Stimulated activated CD4-positive, alpha-beta T cell treated with anti-CD3 and anti-CD28 coated beads, Interleukin-1b, Interleukin-23, amount 100 ng/mL, for 1 hour (primary cell): ENCODE measurements at places on chromosomes 5 and 9.

GRCh38 chr5:107251151-107251550, 419.6 kb downstream of the EFNA5 start:
- no peak for DNase-seq

- DNase-seq: no peak
Measured at GRCh38 chr5:174550026-174550425, 174.4 kb upstream of the MSX2 start.

DNA sequence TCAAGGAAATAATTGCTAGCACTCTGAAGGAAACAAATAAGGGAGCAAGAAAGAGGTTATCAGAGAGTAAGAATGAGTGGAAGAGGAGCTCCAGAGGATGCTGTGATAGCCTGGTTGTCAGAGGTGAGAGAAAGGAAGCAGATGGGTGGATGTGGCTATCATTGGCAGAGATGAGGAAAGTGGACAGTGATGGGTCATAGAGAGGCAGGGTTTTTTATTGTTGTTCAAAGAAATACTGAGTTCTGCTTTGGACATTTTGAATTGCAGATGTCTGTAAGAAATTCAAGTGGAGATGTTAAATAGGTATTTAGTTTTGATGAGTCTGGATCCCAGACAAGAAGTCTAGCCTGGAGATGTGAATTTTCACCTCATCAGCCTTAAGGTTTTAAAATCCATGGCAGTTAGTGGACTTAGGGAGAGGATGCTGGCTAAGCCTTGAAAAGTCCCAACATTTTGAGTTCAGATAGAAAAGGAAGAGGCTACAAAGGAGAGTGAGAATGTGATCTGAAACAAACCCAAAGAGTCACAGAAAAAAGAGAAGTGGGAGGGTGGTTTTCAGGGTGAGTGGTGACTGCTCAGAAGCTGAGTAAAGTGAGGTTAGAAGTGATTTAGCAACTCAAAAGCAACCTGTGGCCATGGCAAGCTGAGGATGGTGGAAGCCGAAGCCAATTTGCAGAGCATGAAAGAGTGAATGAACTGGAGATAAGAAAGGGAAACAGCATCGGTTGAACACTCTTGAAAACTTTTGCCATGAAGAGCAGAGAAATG, 50.4 kb downstream of the PPIC start:
- no peak for DNase-seq

- DNase-seq: no peak
Measured at GRCh38 chr9:123697686-123698085, 232.2 kb downstream of the DENND1A start.

- DNase-seq: no peak
Measured at GRCh38 chr9:38257626-38258215, 134.8 kb upstream of the ALDH1B1 start.

GRCh38 chr5:75460942-75461610, 50.4 kb downstream of the CERT1 start:
- no peak for DNase-seq

GRCh38 chr5:5139777-5140478, at the start of gene ADAMTS16:
ADAMTS16 (plus strand) TSS chr5:5140330; CDS start chr5:5140468, 138 bp downstream.
- DNase-seq: no peak

DNA sequence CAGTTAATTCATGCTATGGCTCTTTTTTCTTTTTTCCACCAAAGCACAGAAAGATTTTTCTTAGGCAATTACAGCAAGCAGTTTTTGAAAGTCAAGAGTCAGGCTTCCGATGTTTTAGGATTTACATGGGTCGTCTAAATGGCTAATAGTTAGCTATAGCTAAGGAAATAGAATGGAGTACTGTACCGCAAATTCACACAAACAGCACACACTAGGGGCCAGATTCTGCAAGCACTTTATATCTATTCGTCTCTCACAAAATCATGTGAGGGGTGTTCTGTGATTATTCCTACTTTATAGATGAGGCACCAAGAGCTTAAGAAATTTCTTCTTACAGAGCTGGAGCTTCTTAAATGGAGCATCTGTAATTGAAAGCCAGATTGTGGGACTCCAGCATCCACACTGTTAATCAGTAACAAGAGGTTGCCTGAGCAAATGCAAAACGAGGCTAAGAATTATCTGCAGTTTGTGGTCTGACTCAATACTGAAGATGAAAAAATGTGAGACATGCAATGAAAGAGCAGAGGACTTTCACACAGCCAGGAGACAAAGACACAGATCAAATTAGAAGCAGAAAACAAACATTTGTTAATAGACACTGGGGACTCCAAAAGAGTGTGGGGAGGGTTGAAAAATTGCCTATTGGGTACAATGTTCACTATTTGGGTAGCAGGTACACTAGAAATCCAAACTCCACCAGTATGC, 62.7 kb upstream of the CTXN3 start:
- no peak for DNase-seq

GRCh38 chr9:119060629-119061385, 308.4 kb downstream of the BRINP1 start:
- DNase-seq: no peak

DNA sequence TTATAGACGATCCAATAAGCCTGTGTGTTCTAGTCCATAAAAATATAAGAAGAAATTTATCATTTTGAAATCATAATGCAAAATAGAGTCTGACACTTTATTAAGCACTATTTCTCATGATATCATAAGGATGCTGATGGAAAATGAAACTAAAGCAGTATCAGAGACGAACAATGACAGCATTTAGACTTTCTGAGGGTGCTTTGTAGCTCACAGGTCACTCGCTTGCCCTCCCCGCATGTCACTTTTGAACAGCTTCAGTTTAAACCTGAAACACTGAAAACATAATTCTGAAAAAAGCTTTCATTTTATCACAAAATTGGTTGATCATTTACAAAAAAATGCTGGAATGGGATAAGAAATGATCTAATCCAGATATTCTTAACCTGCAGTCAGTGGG, 247.1 kb downstream of the EBF1 start:
- DNase-seq: no peak

GRCh38 chr5:64165500-64166200, at the start of gene RNF180:
RNF180 (plus strand) TSS chr5:64165843; CDS start chr5:64200808, 34,965 bp downstream.
- no peak for DNase-seq

GRCh38 chr5:177116631-177117373, 16.8 kb upstream of the NSD1 start:
- peak; percentile 57 for DNase-seq

- no peak for DNase-seq
Measured at GRCh38 chr9:130952065-130952762, 13.2 kb upstream of the FIBCD1 start.

GRCh38 chr5:84729326-84729725, 344.6 kb upstream of the EDIL3 start:
- no peak for DNase-seq

GRCh38 chr9:96109680-96110351, 192.2 kb downstream of the HSD17B3 start:
- no peak for DNase-seq

DNA sequence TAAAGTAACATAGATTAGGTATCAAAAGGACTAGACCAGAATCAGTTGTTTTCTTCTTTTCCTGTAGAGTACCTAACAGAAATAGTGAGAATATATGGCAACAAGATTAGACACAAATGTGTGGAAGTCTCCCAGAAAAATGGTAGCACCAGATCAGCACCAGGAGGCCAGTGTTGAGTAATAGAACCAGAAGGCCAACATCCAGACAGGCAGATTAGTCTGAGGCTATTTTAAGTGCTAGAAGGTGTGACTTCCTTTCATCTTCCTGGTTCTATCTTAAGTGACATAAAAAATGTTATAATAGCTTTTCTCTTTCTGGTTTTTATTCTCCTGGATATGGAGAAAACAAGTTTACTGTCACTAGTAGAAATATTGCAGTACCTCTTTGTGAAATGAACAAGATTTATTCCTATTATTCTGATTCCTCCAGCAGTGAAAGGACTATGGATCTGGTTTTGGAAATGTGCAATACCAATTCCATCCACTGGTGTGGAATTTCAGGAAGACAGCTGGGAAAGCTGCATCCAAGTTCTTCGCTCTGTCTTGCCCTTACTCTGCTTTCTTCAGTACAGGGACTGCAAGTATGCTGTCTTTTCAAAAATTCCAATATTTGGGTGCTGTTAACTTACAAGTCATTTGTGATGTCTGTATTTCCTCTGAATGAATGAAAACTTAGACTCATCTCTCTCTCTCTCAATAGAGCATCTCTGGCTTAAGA, 39.1 kb downstream of the SHLD3 start:
- no peak for DNase-seq

GRCh38 chr5:67142816-67143215, 53.8 kb downstream of the CD180 start:
- no peak for DNase-seq

DNA sequence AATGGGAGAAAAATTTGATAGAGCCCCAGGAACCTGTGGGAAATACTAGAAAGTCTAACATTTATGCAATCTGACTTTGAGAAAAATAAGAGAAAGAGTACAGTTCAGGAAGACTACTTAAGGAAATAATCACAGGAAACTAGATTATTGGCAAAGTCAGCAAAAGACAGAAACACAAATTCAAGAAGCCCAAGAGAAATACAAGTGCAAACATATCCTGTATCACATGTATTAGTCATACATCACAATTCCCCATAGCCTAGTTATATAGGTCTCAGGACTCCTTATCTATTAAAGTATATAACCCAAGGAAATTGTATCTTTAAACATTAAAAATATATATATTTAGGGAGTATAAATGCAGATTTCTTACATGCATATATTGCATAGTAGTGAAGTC, 100.8 kb downstream of the HOMER1 start:
- DNase-seq: no peak

DNA sequence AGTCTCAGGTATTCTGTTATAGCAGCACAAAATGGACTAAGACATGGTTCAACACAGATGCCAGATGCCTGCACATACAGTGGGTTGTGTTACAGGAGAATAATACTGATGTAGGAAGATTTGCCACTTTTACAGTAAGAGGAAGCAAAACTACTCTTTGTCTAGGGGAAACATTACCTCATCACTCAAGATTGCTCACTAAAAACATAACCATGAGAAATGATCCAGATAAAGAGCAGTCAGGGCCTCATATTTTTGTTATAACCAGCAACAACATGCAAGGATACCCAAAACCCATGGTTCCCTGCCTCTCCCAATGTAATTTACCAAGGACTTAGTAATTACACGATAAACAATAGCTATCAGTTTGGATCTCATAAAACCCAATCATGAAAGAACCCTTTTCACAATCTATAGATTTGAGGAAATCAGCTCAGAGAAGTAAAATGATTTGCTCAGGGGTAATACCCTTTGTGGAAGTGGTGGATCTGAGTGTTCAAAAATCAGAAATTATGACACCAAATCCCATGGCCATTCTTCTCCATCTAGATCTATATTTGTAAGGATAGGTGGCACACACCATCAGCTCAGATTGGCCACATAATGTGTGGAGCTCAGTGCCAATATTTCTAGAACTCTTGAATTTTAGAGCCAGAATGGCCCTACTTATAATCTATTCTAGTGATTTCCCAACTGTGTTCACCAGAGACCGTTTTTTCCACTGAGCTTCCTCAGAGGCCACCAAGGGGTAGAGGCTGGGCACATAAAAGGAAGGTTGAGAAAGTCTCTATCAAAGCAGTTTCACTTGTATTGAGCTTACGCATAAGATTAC, 27.8 kb downstream of the DPYSL3 start:
- no peak for DNase-seq

GRCh38 chr5:10635257-10635866, 71.5 kb downstream of the ANKRD33B start:
- peak; percentile 35 for DNase-seq

GRCh38 chr9:128723352-128723865, 518 bp downstream of the ZDHHC12 start:
- no peak for DNase-seq

DNA sequence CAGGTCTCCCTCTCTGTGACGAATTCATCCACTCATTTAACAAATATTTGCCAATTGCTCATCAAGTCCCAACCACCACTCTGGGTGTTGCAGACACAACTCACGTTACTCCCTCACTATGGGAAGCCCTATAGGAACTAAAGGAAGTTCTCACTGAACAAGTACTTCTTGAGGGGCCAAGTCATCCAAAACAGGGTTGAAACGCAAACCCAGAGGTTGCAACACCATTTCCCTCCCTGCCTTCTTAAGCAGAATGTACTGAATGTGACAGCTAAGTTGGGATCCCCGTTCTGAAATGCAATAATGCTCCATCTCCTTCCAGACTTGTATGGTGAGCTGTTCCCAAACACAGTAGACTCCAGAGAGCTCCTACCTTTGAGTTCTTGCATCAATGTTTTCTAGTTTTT, 34.3 kb downstream of the EPB41L4B start:
- no peak for DNase-seq

- DNase-seq: no peak
Measured at GRCh38 chr5:112192866-112193265, 226.2 kb downstream of the EPB41L4A start.

GRCh38 chr5:88480801-88481499, 212.3 kb upstream of the TMEM161B start:
- DNase-seq: no peak

- DNase-seq: no peak
Measured at GRCh38 chr5:130520211-130520610, 615.9 kb downstream of the CHSY3 start.

- no peak for DNase-seq
Measured at GRCh38 chr5:11390291-11390767, 513.9 kb downstream of the CTNND2 start.

DNA sequence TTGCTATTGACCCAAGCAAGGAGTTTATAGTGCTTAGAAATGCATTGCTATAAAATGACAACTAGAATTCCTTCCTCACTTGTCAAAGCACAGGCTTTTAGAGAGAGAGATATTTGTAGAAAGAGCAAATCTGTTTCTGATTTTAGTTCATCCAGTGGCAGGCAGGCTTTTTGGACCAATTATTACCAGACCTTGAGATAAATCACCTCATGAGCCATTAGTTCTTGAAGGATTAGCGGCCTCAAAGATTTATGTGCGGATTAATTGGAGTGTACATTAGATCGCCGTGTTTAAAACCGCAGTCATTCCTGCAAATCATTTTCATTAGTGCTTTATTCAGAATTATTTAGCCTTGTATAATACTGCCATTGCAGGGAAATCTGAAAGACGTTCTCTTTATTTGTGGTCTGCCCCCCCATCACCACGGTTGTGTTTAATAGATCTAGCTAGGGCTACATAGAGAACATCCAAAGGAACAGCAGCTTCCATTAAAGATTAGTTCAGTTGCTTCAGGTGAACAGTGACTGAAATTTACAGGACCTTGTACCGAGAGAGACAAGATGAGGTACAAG, 28.8 kb upstream of the TJP2 start:
- no peak for DNase-seq

DNA sequence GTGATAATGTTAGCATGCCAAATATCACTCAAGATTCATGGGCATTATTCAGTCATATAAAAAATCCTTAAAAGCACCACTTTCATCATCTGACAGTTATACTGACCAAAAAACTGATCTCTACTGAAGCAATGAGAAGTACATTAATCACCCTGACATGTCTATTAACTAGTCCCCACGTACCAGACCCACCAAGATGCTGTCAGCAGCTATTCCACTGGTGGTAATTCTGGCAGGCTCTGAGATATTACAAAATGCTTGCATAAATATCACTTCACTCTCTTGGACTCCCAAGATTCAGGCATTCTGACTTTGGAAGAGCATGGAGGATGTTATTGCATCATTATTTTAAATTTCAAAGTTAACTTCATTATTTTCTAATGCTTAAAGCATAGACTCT, 717.0 kb downstream of the DNAH5 start:
- DNase-seq: no peak
